ENCODE measurements at places on chromosomes 11 and 22.
A peak's percentile ranks its signal among the peaks of the same experiment; 100 is the strongest.

DNA sequence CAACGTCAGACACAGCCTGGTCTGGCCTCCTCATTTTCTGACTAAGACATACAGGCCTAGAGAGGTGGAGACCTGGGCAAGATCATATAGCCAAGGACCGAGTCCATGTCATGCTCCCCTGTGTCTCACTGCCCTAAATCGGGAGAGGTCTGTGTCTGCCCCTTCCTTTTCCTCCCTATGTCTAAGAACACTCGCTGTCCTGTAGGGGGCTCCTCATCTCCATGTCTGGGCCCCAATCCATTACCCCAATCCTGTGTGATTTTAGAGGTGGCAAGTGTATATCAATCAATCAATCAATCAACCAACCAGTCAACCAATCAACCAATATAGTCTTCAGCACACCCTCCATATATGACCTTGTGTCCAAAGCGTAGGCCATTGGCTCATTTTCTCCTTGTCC is 125.7 kb downstream of the KIRREL3 start:
- no peak for DNase-seq

DNA sequence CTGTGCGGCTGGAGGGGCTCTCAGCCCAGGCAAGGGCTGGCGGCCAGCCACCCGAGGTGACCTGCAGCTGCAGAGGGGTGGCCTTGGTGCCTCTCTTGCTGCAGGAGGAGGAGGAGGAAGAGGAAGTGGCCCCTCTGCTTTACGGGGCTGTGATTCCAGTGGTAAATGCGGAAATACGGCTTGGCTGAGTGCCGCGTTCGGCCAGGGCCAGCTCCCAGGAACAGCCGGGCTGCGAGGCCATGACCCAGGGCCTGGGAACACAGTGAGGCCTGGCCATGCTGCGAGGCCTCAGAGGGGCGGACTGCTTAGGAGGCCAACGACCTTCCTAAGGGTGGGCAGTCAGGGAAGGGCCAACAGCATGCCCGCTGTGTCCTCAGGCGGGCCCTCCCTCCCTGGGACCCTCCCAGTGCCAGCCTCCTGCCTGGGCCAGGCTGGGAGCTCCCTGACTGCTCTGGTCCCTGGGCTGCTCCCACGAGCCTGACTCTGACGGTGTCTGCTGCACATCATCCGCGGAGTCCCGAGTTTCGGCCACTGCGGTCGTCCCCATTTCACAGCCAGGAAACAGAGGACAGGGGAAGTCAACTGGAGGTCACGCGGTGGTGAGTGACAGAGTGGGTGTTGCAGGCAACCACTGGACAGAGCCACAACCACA is 20.8 kb upstream of the PPARA start:
- DNase-seq: peak; percentile 19

- no peak for DNase-seq
Measured at GRCh38 chr11:15104166-15104565, 10.6 kb upstream of the INSC start.

GRCh38 chr11:115155320-115155719 is 348.9 kb downstream of the CADM1 start:
- no peak for DNase-seq

DNA sequence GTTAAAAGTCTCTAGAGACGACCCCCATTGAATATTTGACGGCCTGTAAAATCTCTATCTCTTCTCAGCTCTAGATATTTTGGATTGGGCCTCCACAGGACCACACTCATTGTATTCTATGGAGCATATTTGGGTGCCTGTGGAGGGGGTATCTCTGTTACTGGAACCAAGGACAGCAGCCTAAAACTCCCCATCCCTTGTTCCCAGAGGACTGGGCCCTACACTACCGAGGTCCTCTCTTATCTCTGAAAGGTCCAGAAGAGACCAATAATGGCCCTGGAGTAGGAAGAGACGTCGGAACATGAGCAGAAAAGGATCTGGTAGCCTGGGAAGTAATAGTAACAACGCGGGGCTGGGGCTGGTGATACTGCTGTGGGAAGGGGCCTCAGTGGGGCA is 542 bp downstream of the HPS4 start:
- no peak for DNase-seq

GRCh38 chr22:39624501-39624821 is 53.9 kb downstream of the CACNA1I start:
- no peak for DNase-seq

DNA sequence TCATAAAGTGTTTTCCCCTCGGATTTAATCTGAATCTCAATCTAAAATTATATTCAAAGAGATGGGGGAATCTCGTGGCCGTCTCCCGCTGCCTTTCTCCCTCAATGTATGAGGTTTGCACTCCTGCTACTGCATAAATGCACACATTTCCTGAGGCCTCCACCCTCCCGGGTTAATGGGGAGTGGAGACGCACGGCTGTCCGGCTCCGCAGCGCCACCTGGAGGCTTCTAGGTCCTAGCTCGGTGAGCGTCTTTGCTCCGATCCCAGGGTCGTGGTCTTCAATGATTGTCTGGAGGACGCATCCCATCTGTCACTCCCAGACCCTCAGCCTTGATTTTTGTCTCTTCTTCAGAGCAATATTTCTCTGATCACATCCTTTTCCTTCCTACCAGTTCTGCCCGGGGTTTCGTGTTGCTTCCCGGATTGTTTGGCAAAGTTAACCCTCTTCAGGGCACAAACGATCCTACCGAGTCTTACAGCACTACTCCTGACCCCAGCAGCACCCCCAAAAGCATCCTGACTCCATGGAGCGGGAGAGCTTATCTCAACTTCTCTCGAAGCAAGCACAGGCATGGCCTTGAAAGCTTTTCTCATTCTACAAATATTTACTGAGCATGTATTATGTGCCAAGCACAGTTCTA is at the start of gene LMO1:
LMO1 (minus strand) TSS at position 110 of the 642 bp plus-strand sequence. CDS start 516 bp downstream, outside the sequence.
- peak; percentile 69 for DNase-seq

GRCh38 chr11:2812371-2812991 is 73.1 kb downstream of the CDKN1C start:
- no peak for DNase-seq

- no peak for DNase-seq
Measured at GRCh38 chr22:20011993-20012740, 4.5 kb downstream of the ARVCF start.

- DNase-seq: peak; percentile 96
Measured at GRCh38 chr11:269146-269890, 8.9 kb upstream of the NLRP6 start.

GRCh38 chr22:48342016-48342415 is 1485.7 kb downstream of the BRD1 start:
- no peak for DNase-seq

DNA sequence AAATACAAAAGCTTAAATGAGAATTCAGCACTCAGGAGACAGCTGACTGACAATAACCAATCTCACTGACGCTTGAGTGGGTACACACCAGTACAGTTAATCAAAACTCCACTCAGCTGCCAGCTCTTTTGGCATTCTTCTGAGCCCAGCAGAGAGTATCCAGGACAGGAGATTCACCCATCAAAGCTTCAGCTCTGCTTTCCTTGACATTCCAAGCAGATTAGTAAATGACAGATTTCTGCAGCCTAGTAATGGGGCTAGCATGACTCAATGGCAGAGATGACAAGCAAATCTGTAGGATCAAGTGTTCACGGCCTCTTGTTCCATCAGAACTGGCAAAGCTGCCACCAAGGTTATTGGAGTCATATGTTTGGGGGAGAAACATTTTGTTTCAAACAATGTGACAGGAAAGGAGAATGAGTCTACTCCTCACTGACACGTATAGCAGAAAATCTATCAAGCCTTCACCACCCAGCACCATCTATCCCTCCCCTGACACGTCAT is 420.0 kb downstream of the DYNC2H1 start:
- no peak for DNase-seq

GRCh38 chr11:98307827-98308491 is 712.8 kb upstream of the CNTN5 start:
- DNase-seq: no peak

DNA sequence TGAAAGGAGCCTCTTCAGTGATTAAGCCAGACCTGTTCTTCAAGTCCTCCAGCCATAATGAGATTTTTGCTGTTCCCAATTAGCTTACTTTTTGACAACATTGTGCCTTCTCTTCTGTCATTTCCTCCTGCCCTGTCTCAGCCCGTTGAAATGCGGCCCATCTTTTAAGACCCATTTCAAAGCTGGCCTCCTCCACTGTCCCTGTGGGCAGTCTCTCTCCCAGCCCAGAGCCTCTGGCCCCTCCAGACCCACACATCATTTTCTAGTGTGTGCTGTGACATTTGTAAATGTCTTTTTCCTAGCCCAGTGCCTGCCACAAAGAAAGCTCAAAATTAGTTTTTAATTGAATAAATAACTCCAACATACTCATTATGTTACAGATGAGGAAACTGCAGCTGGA is 70.9 kb downstream of the BUD13 start:
- no peak for DNase-seq

- DNase-seq: no peak
Measured at GRCh38 chr11:3368199-3368598, 10.7 kb downstream of the ZNF195 start.

DNA sequence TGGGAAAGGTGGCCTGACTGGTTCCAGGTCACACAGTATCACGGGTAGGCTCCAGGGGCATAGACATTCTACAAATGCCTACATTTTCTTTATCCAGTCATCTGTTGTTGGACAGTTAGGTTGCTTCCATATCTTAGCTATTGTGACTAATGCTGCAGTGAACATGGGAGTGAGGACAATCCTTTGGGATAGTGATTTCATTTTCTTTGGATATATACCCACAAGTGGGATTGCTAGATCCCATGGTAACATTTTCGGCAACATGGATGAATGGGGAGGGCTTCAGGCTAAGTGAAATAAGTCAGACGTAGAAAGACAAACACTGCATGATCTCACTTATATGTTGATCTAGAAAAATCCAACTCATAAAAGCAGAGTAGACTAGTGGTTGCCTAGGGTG is 744.3 kb downstream of the NTM start:
- DNase-seq: no peak

Measured in OCI-M1 (cell line).